ENCODE measurements at places on chromosomes 7 and 10.
A peak's percentile ranks its signal among the peaks of the same experiment; 100 is the strongest.

DNA sequence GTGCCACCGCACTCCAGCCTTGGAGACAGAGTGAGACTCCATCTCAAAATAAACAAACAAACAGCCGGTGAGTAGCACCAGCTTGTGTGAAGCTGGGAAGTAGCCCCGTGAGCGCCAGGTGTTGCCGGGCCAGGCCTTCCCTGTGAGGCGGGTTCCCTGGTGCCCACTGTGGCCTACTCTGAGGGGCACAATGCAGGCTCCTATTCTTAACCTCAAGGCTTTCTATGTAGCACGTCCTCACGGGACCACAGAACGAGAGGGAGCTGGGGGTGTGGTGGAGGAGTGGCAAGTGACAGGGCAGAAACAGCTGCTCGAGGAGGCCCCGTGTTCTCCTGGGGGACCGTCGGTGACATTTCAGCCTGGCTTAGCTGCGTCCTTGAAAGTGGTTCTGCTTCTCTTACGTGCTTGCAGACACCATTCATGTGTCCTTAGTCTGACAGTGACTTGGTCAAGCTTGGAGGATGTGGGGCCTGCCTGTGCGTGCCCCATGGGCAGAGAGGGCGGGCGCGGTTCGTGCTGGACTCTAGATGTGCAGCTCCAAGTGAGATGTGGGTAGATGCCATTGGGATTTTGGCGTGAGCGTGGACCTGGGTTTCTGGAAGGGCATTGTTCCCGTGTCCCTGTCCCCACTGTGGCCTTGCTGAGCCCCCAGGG lies 116.6 kb downstream of the NKX6-2 start:
- DNase-seq, result no peak

GRCh38 chr10:80460399-80461207 lies 6.5 kb downstream of the TSPAN14 start:
- peak; percentile 95 for DNase-seq

DNA sequence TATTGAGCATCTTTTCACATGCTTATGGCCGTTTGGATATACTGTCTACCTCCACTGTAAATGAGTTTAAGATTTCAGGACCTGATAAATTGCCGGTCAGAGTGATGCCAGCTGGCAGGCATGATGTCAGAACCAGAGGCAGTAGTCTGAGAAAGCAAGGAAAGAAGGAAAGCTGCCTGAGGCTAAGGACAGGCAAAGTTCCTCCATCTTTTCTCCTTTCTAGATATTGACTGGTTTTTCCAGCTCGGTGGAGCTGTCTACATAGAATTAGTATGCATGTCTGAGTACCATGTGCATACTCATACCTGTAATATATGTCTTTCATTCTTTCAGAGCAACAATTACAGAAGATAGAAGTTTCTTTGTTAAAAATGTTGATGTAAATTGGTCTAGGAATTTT lies 52.3 kb downstream of the CDCA7L start:
- no peak for DNase-seq

- no peak for DNase-seq
Measured at GRCh38 chr10:102869258-102870198, at the start of gene AS3MT. AS3MT (plus strand) TSS chr10:102869470; CDS start chr10:102869593, 123 bp downstream.

- DNase-seq, result peak; percentile 52
Measured at GRCh38 chr7:131897016-131897789, 340.8 kb upstream of the PODXL start.

GRCh38 chr10:100158044-100158805 lies 27.6 kb downstream of the ERLIN1 start:
- DNase-seq, result no peak

- no peak for DNase-seq
Measured at GRCh38 chr7:31518766-31519165, 4.9 kb downstream of the ITPRID1 start.

DNA sequence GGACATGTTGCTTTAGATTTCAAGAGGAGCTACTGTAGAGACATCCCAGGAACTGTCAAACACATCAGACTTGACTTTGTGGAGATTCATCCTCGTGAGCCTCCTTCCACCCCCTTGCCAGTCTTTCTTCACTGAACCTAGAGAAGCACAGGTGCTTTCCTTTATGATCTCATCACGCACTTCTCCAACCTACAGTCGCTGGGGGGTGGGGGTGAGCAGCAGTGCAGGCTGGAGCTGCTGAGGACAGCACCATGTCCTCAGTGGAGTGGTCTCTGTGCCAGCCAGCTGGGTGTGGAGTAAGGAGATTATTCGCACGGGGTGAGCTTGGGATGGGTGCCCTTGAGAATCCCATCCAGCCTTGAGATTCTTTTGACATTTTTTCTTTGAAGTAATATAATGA lies 88.1 kb downstream of the VOPP1 start:
- DNase-seq, result no peak

DNA sequence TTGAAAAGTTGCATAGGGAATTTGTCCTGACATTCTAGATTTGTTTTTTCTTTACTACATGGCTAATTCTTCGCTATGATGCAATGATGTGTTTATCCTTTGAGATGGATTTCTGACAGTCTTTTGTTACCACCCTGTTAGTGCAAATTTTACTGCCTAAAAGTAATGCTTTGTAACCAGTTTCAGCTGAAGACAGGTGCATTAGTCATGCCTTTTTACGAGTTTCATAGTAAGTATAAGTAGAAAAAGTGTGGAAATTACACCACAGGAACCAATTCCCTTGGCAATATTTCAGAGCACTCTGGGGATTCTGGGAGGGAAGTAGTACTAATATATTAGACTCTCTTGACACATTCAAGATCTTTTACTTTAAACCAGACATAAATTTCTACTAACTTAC lies 257.8 kb upstream of the DKK1 start:
- DNase-seq, result peak; percentile 27

DNA sequence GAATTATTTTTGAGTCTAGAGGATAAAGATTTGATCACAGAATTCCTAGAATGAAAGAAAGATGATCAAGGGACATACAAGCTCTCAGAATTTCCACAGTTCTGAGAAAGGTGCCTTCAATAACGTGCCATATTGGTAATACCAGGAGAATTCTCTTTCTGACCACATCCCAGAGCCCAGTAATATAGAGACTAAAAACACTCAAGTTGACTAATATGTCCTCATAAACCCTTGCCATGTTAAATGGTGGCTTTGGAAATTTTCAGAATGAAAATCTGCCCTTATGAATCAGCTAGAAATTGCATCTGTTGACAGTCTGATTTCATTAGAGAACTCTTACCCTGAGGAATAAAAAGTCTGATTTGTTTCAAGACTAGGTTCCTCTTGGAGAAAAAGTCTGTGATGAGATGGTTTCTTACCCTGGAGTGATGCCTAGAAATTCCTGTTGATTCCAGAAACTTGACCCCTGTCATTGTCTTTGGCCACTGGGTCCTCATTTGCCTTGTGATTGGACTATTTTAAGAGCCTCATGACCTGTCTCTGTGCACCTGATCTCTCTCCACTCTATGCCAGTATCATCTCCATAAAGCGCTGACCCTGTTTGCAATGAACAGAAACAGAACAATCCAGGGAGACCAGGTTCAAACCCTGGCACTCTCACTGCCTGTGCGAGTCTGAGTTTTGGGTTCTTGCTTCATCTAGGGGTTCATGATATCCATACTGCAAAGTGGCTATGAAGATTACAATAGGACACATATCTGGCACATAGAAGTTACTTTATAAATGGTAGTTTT lies 3.3 kb downstream of the IL2RA start:
- DNase-seq, result no peak

GRCh38 chr10:32906595-32906994 lies 51.4 kb downstream of the ITGB1 start:
- no peak for DNase-seq

- DNase-seq, result no peak
Measured at GRCh38 chr10:103199488-103199887, 6.4 kb upstream of the NT5C2 start.

DNA sequence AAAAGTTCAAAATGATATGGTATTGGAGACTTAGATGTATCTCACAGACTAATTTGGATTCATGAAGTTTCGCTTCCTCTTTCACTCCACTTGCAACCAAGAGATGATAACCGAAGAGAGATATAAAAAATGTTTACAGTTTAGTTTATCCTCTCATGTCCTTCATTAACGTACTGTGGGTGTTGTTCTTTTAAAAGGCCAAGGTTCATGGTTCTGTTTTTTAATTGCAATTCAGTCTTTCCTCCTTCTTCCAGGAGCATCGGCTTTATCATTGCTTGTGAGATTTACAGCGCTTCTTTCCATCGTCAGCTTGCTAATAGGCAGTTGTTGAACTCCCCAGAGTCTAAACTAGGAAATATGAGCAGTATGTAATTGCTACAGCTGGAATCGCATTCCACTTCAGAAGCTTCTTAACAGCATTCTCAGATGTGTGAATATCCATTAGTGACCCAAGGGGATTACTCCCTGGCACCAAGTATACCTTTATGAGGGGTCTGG lies 75.9 kb upstream of the HGF start:
- DNase-seq, result no peak

- DNase-seq, result no peak
Measured at GRCh38 chr10:34462056-34462455, 353.0 kb downstream of the PARD3 start.

- no peak for DNase-seq
Measured at GRCh38 chr7:129807863-129808262, 144.9 kb downstream of the UBE2H start.

- DNase-seq, result no peak
Measured at GRCh38 chr10:112605063-112605462, 158.0 kb downstream of the VTI1A start.

GRCh38 chr10:110221044-110221720 lies 13.8 kb downstream of the MXI1 start:
- no peak for DNase-seq

- no peak for DNase-seq
Measured at GRCh38 chr7:103094102-103094501, 19.2 kb downstream of the ARMC10 start.

GRCh38 chr7:70830060-70830395 lies 301.9 kb upstream of the GALNT17 start:
- DNase-seq, result no peak

DNA sequence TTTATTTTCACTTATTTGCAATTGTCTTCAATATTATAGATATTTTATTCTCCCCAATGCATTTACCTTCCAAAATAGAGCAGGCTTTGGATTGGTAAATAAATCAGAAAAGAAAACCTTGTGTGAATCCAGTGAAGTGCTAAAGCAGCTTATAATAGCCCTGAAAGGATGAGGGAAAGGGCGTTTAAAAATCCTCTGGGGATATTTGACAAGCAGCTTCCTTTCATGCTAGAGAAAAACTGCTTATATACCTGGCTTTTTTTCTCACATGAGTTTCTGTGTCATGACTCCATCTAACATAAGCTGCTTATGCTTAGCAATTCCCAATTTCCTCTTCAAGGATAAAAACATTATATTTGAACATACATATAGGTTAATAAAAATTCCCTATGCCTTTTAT lies 221.6 kb upstream of the SEMA3E start:
- no peak for DNase-seq

GRCh38 chr7:2175514-2175913 lies 57.2 kb downstream of the MAD1L1 start:
- peak; percentile 79 for DNase-seq

DNA sequence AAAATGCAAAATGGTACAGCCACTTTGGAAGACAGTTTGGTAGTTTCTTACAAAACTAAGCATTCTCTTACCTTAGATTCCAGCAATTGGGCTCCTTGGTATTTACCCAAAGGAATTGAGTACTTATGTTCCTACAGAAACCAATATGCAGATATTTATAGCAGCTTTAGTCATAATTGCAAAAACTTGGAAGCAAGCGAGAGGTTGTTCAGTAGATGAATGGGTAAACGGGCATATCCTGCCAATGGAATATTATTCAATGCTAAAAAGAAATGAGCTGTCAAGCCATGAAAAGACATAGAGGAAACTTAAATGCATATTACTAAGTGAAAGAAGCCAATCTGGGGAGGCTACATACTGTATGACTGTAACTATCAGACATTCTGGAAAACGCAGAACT lies 926.7 kb downstream of the TYW1 start:
- DNase-seq, result no peak

GRCh38 chr10:75126277-75126676 lies 14.8 kb downstream of the SAMD8 start:
- DNase-seq, result no peak

- DNase-seq, result no peak
Measured at GRCh38 chr7:123715198-123715597, 33.6 kb downstream of the WASL start.

GRCh38 chr7:28900311-28900710 lies 57.8 kb downstream of the TRIL start:
- no peak for DNase-seq

GRCh38 chr10:130240409-130240808 lies 104.2 kb downstream of the GLRX3 start:
- DNase-seq, result no peak

DNA sequence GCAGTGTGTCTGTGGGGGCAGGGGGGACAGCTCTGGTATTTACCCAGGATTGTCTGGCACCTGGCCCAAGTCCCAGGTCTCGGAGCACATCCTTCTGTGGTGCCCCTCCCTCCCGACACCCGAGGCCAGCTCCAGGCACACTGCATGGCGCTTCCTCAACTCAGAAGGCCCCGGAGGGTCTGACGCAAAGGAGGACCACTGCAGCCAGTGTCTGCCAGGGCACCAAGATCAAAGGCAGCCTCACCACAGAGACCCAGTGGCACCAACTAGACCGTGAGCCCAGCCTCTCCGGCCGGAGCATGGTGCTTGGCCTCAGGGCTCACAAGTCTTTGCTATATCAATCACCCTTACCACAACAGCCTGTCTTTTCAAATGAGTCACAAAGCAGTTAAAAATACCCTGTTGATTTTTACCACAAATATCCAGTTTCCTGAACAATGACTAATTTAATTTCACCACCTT lies 99.3 kb upstream of the DDC start:
- DNase-seq, result peak; percentile 89

- no peak for DNase-seq
Measured at GRCh38 chr7:88041583-88041982, 107.5 kb downstream of the ADAM22 start.

GRCh38 chr10:12540341-12540781 lies 191.0 kb downstream of the CAMK1D start:
- no peak for DNase-seq

DNA sequence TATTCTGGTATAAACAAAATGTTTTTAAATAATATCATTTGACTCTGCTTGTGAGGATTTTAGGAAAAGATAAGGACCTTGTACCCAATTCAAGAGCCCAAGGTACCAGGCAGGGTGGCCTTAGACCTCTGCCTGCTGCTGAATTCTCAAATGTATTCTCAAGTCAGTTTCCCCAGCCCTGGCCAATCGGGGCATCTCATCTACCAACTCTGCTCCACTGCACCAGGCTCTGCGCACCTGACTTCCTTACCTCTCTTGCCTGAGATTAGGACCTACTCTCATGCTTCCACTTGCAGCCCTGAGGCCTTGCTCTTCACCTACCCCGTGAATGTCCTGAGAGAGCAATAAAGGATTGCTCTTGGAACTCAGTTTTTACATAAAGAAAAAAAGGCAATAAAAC lies 69.6 kb upstream of the EZH2 start:
- no peak for DNase-seq
